Karpas-422 (cell line): ENCODE measurements at places on chromosomes 6 and 20.

GRCh38 chr20:12968472-12968871 lies 40.3 kb upstream of the SPTLC3 start:
- no peak for DNase-seq

- DNase-seq = no peak
Measured at GRCh38 chr6:169846286-169847056, 95.0 kb downstream of the ERMARD start.

GRCh38 chr6:10882657-10883171 lies 873 bp upstream of the GCM2 start:
- DNase-seq = no peak

GRCh38 chr20:58306421-58307261 lies 2.9 kb upstream of the RAB22A start:
- peak; percentile 56 for DNase-seq

GRCh38 chr6:105800871-105801270 lies 285.3 kb upstream of the PRDM1 start:
- no peak for DNase-seq

- DNase-seq = no peak
Measured at GRCh38 chr6:118320652-118321051, 227.4 kb upstream of the PLN start.

GRCh38 chr20:48187851-48188250 lies 402.6 kb upstream of the SULF2 start:
- no peak for DNase-seq
